ENCODE measurements at places on chromosomes 5 and 9.

DNA sequence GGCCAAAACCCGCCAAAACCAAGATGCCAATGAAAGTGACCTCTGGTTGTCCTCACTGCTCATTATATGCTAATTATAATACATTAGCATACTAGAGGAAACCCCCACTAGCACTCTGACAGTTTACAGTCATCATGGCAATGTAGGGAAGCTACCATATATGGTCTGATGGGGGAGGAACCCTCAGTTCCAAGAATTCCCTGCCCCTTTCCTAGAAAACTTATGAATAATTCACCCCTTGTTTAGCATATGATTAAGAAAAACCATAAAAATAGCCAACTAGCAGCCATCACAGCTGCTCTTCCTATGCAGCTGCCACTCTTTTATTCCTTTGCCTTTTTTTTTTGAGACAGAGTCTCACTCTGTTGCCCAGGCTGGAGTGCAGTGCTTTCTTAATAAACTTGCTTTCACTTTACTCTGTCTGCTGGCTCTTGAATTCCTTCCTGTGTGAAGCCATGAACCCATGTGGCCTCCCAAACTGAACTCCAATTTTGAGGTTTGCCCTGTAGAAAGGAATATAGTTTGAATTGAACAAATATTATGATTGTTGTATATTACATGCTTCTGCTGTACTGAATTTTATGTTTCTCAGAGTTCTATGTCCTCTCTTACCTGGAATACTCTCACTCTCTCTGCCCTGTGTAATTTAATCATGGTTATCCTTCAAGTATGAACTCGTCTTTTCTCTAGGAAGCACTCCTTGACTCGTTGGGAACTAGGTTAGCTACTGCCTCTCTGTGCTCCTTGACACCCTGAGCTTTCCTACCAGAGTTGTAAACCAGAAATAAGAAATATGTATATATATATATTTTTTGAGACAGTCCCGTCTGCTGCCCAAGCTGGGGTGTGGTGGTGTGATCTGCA is 59.8 kb downstream of the KIAA1958 start:
- DNase-seq: no peak

DNA sequence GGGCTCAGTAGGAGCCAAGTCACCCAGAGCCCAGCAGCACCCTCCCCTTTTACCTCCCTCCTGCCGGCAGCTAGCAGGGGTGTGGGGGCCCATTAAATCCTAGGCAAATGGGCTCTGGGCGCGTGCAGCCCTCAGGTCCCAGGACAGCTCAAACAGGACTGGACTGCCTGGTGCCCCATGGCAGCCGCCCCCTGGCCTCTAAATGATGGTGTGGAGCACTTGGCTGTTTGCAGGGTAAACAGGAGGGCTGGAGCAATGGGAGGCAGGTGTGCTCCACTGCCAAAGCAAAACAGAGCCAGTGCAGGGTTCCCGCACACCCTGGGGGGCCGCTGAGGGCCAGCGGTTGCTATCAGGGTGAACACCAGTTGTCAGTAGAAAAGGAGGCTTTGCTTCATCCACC is 55.9 kb upstream of the C5orf58 start:
- DNase-seq: no peak

GRCh38 chr5:168481330-168481788 is 4.9 kb upstream of the RARS1 start:
- DNase-seq: no peak

DNA sequence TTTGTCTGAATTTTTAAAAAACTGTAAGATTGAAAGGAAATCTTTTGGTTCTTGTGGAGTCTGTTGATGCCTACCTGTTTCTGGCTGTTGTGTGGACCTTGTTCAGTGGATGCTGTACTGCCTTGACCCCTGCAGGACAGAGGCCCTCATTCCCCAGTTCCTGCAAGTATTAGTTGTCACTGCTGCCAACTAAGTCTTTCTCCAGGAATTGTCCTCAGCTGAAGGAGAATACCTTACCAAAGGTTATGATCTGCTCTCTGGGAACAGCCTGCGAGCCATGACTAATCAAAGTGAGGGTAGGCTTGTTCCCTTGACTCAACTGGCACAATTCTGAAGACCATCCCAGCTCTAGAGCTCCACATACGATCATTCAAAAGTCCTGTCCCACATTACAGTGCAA is 145.3 kb upstream of the FST start:
- DNase-seq: no peak

- DNase-seq: no peak
Measured at GRCh38 chr5:334903-335739, 13.6 kb downstream of the AHRR start.

DNA sequence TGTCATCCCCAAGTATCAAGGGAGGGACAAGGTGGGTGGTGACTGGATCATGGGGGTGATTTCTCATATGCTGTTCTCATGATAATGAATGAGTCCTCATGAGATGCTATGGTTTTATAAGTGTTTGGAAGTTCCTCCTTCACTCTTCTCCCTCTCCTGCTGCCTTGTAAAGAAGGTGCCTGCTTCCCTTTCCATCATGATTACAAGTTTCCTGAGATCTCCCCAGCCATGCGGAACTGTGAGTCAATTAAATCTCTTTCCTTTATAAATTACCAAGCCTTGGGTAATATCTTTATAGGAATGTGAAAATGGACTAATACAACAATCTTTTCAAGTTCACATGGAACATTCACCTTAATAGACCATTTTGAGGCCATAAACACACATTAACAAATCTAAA is 21.5 kb upstream of the DOCK2 start:
- DNase-seq: no peak

GRCh38 chr5:97281257-97281656 is 98.2 kb upstream of the RIOK2 start:
- no peak for DNase-seq

DNA sequence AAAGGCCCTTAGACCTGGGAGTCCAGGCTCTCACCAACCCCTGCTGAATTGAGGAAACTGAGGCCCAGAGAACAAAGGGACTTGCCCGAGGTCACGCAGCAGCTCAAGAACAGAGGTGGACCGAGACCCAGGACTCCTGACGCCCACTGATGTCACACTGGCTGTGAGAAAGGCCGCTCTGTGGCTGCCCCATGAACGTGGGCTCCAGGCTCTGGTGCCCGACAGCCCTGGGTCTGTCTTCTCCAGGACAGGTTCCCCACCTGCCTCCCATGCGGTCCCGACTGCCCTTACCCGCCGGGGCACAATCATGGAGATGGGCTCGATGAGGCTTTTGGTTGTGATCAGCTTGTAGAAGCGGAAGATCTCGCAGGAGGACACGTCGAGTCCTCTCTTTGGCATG is 9.3 kb upstream of the TRIM14 start:
- DNase-seq: no peak

GRCh38 chr5:146290318-146290717 is 48.3 kb upstream of the POU4F3 start:
- no peak for DNase-seq

- DNase-seq: no peak
Measured at GRCh38 chr9:113537229-113537810, 73.8 kb downstream of the RGS3 start.

All from Panc1 (cell line).